ENCODE measurements at places on chromosomes 7 and 10. TPM values are rescaled to one million over a fixed set of nuclear protein-coding genes. Genes with fewer than 3 reads are reported as not detected.

The PDK4 gene
- total RNA-seq: 227 TPM

The NPY4R gene
- not detected for total RNA-seq

DNA sequence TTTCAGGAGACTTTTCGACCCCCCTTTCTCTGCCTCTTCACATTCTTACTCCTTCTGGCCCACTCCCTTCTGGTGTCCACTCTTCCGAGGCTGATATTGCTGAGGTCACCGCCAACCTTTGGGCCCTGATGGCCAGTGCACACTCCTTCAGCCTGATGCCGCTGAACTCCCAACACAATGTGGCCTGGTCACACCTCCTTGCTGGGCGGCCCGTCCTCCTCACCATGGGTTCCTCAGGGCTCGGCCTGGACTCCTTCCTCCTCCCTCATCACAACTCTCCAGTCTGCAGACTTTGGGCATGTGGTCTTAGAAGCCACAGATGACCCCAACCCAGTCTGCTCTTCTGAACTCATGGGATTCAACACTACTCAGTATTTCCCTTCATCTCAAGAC lies 583.0 kb upstream of the MGMT start:
- no peak for DNase-seq

The CDH23 gene
- total RNA-seq: 40.9 TPM

The TUBB8 gene
- total RNA-seq: not detected

GRCh38 chr7:39623732-39624441 lies 515 bp downstream of the RALA start:
- no peak for DNase-seq

GRCh38 chr7:159144758-159145489 lies at the start of gene VIPR2:
TSS of gene VIPR2 (minus strand) at chr7:159144867. CDS start at chr7:159144771, 96 bp downstream.
- DNase-seq: no peak

- DNase-seq: peak; percentile 47
Observed at GRCh38 chr7:50650057-50650664, 85.0 kb upstream of the DDC start.

GRCh38 chr7:78399033-78399769 lies 600.6 kb downstream of the PHTF2 start:
- DNase-seq: no peak

GRCh38 chr7:4868493-4868892 lies 6.7 kb upstream of the PAPOLB start:
- no peak for DNase-seq

The TMEM106B gene
- 21.3 TPM for total RNA-seq

The ZNF783 gene
- total RNA-seq: 25.7 TPM

DNA sequence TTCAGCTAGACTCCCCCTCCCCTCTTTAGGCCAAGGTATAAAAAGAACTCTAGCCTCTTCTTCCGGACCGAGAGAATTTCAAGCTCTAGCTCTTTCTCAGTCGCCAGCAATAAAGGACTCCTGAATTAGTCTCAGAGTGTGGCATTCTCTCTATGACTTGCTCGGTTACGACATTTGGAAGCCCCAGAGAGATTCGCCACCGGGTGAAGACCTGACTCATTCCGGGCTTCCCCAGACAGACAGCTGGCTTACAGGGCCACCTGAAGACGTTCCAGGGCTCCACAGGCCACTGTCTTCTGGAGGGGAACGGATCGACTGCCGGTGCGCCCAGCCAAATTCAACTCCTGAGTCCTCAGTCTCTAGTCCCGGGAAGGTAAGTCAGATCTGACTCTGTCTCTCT lies at the start of gene AKR1B15:
TSS of gene AKR1B15 (plus strand) at position 234 of the 400 bp plus-strand sequence. CDS start 15,510 bp downstream, outside the sequence.
- no peak for DNase-seq

The UCN3 gene
- total RNA-seq: not detected

The TAS2R3 gene
- total RNA-seq: 6.6 TPM

GRCh38 chr7:128168667-128169210 lies 72.3 kb upstream of the LEP start:
- peak; percentile 7 for DNase-seq

DNA sequence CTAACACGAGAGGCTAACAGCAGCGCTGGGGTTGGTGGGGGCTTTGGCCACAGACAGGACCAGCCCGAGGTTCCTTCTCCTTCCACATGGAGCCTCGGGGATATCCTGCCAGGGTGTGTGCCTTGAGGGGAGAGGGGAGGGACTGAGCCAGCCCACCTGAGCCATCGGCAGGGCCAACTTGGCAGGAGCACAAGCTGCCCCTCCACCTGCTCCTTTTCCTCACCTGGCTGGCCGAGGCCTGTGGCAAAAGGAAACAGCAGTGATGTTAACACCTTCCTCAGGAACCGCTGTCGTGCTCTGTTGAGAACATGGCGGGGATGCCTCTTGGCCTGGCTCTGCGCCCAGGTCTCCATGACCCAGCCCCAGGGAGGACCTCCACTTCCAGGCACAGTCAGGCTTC lies 255.1 kb upstream of the PPP2R2D start:
- no peak for DNase-seq

The KCNMA1 gene
- 28.6 TPM for total RNA-seq

- no peak for DNase-seq
Observed at GRCh38 chr10:15453926-15454325, 82.8 kb upstream of the FAM171A1 start.

GRCh38 chr7:25722856-25723255 lies 429.1 kb upstream of the NFE2L3 start:
- no peak for DNase-seq

The SCIN gene
- total RNA-seq: not detected

The CFAP43 gene
- 0.96 TPM for total RNA-seq

DNA sequence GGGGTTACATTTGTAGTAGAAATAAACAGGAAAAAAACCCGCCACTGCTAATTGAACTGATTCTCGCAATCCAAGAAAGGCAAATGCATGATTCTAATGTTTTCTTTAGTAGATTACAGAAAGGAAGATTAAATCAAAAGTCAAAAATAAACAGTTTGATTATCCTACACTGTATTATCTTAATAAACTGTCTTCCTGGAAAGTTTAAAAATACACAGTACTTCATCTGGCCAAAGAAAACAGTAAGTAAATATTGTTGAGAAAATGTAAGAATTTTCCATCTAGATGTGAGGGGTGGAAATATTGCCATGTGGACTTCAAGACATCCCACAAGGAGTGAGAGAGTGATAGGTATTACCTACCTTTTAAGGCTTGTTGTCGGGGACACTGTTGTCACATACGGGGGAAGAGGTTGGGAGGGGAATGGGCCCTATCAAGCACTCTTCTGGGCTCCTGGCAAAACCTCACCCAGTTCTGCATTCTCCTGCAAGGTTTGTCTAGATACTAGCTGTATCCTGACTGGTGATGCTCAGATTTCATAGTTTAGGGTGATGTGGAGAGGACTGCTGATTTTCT lies 17.8 kb downstream of the GRK5 start:
- no peak for DNase-seq

The CYP51A1 gene
- total RNA-seq: 19.9 TPM

DNA sequence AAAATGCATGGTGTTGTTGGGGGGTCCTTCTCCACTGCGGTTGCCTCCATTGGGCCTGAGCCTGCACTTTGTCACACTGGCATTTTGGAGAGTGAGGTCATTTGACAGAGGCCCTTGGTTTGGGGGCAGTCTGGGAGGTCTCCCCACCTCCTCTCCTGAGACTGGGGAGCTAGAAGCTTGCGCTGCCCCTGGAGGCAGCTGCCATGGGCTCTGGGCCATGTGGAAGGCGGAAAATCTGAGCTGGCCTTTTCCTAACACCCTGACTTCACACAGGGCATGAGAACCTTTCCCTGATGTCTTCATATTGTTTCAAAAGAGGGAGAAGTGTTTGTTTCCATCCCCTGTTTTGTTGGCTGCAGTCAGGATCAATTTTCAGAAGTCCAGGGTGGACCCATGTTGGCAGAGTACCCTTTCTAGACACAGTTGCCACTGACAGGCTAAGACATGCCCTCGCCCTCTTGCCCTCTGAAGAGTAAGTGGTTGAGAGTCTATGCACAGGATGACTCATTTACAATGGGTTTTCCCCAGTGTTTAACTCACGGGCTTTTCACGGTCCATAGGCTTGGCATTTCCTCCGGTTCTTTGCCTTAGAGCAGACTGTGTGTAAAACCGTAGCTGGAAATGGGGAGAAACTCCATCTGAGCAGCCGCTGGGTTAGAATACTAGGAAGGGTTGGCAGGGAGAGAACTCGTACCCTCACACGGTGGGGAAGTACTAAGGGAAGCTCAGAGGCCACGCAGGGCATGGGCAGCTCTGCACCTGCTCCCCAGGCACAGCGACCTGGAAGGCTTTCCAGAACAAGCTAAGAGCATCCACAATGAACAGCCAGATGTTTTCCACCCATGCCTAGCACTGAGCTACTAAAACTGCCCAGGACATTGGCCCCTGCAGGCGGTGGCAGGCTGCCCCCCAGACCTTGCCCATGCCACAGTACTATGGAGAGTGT lies 655.0 kb downstream of the SDK1 start:
- peak; percentile 42 for DNase-seq

- DNase-seq: no peak
Observed at GRCh38 chr10:23742807-23743206, 303.9 kb downstream of the OTUD1 start.

GRCh38 chr7:78148166-78148894 lies 349.8 kb downstream of the PHTF2 start:
- no peak for DNase-seq
